ENCODE measurements at places on chromosomes 2 and 18.

DNA sequence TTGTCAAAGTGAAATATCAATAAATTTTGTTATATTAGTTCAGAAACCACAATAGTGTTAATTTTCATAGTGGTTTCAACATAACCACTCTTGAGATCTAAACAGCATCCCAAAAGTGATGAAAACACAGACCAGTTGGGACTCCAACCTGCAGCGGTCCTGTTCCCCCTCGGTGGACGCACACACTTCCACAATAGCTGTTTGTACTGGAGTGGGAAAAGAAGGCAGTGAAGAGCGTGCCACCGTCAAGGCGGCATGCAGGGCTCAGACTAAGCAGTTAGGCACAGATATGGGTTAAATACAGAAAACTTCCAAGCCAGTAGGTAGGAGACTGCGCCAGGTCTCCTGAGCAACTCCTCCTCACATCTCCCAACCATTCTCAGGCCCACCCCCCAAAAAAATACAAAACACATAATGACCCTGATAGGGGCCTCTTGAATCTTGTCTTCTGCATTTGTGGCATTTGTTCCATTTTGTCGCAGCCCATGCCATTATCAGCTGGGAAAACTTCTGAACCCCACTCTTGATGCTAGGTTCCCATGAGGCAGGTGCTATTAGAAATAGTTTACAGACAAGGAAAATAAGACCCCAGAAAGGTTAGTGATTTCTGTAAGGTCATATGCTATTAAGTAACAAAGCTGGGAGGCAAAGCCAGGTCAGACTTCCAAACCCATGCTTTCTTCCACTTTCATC is 57.7 kb downstream of the GORASP2 start:
- no peak for DNase-seq

DNA sequence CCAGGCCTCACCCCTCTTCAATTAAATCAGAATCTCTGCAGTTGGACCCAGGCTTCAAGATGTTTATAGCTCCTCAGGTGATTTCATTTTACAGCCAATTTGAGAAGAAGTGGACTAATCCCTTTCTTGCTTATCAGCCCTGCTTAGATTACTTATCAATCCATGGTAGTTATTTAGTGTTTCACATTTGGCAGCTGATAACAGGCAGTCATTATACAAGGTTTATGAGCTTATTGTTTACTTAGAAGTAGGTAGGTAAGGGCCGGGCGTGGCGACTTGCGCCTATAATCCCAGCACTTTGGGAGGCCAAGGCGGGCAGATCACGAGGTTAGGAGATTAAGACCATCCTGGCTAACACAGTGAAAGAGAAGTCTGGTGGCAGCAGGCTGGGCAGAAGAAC is 237.5 kb downstream of the CTNNA2 start:
- no peak for DNase-seq

DNA sequence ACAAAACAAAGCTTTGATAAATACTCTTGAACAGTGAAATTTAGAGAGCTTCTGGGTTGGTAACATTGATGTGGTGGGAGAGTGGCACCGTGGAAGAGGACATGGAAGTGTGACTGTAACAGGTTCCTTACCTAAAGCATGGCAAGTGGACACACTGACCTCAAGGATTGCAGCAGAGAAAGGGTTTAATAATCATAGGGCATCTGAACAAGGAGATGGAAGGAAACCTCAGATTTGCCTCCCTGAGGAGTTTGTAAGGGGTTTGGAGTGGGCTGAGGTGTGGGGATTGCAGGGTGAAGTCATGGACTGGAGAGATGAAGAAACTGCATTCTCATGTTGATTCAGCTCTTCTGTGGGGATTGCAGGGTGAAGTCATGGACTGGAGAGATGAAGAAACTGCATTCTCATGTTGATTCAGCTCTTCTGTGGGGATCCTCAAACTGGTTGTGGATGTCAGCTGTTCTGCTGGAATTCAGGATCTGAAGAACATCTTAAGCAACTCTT is 83.8 kb upstream of the TLK1 start:
- DNase-seq, result no peak

DNA sequence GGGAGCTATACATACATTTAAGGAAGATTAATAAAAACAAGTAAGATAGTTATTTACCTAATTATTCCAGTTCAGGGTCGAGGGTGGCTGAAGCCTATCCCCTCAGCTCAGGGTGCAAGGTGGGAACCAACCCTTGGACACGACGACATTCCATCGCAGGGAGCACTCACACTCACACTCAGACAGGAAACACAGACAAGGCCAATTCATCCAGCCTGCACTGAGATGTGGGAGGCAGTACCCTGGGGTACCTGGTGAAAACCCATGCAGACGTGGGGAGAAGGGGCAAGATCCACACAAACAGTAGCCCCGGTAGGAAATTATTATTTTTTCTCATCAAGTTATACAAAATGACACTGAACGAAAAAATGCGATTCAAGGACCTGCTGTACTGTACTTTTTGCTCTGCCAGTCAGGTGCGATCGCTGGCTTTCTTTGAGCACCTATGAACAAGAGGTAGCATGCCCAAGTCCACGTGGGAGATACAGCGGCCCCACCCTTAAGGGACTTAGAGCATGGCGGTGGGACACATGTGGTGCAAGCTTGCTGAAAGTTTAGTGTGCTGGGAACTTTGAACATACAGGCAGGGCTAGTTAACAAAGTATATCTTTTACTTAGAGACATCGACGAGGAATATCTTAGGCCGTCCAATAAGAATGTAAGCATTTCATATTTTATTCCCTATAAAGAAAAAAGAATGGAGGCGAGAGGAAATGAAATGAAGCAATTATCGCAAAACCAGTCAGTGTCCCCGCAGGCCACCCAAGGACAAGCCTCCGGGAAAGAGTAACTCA is 624 bp downstream of the METTL8 start:
- DNase-seq, result peak; percentile 29

- no peak for DNase-seq
Observed at GRCh38 chr2:192137451-192137850, 57.3 kb downstream of the TMEFF2 start.

- DNase-seq, result no peak
Observed at GRCh38 chr2:180010701-180011100, 3.6 kb upstream of the CWC22 start.

- no peak for DNase-seq
Observed at GRCh38 chr2:64359171-64359891, 94.6 kb upstream of the LGALSL start.

GRCh38 chr2:96878171-96878570 is 8.3 kb upstream of the SEMA4C start:
- DNase-seq, result no peak

- DNase-seq, result no peak
Observed at GRCh38 chr2:12008425-12009061, 262.1 kb downstream of the LPIN1 start.

DNA sequence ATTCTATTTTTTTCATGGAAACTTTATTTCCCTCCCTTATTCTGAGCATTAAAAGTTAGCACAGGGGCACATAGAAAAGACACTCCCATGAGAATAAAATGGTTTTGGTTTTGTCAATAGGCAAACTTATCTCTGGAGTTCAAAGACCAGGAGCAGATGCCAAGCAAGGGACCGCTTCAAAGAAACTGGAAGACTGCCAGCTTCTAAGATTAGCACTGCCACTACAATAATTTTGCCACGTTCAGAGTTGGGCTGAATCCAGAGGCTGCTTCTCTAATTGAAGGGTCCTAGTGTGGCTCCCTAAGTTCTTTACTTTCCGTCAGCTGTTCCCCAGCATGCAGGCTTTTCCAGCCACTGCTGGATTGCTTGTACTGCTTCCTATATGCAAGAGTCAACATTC is 681.0 kb upstream of the GCFC2 start:
- no peak for DNase-seq

DNA sequence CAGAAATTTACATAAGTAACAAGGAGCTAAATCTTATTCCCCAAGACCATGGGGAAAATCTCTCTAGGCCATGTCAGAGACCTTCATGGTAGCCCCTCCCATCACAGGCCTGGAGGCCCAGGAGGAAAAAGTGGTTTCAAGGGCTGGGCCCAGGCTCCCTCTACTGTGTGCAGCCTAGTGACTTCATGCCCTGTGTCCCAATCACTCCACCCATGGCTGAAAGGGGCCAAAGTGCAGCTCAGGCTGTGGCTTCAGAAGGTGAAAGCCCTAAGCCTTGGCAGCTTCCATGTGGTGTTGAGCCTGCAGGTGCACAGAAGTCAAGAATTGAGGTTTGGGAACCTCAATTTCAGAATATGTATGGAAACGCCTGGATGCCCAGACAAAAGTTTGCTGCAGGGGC is 1612.7 kb upstream of the SLC39A10 start:
- DNase-seq, result no peak

GRCh38 chr2:191115391-191115790 is 35.4 kb downstream of the STAT4 start:
- peak; percentile 94 for DNase-seq

DNA sequence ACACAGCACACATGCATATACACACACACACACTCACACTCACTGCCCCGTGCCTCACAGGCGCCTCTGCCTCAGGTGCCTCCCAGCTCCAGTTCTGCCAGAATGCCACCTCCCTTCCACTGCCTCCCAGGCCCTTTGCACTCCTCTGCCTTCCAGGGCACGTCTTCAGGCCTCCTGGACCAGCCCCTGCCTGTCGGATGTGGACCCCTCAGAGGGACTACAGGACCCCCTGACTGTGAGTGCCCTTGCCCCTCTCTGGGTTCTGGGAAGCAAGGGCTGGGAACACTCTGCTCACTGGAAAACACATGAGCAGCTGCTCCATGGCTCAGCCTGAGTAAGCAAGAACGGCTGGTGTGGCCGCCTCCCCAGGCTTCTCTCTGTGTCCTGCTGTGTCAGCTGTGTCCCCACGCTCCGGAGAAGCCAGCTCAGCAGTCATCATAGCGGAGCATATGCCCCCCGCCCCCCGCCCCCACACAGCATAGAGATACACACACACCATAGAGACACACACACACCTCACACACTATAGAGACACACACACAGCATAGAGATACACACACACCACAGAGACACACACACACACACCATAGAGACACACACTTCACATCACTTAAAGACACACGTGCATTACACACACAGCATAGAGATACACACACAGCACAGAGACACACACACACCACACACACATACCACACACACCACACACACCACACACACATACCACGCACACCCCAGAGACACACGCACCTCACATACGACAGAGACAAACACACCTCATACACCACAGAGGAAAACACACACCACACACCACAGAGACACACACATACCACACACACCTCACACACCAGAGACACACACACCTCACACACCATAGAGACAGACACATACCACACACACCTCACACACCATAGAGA is 271.3 kb downstream of the CYRIA start:
- no peak for DNase-seq

GRCh38 chr2:2056531-2056930 is 274.5 kb downstream of the MYT1L start:
- no peak for DNase-seq

DNA sequence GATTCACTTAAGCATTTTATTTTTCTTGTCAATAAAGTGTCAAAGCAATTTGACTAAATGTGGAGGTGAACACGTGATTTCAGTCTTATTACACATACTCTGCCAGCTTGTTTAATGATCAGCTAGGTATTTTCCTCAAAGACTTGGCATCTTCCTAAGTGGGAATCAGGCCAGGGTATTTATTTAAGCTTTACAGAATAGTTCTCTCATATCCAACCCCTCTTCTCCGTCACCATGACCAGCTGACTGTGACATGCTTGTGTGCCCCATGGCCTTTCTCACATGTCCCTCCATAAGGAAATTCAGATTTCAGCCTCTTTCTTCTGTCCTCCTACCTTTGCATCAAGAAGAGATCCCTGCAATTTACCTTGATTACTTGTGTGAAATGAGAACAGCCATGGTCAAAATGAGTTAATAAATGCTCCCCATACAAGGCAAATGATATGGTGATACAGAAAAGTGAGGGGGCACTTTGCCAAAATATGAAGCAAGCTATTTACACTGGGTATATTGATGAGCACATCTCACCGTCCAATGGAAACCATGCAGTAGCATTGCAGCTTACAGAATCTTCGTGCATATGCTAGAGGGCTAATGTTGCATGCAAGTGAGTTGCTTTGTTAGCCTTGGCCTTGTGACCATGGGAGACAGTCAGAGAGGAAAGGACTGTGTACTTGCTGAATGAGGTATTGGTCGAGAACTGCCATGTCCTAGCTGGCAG is 202.2 kb downstream of the RNF152 start:
- no peak for DNase-seq

DNA sequence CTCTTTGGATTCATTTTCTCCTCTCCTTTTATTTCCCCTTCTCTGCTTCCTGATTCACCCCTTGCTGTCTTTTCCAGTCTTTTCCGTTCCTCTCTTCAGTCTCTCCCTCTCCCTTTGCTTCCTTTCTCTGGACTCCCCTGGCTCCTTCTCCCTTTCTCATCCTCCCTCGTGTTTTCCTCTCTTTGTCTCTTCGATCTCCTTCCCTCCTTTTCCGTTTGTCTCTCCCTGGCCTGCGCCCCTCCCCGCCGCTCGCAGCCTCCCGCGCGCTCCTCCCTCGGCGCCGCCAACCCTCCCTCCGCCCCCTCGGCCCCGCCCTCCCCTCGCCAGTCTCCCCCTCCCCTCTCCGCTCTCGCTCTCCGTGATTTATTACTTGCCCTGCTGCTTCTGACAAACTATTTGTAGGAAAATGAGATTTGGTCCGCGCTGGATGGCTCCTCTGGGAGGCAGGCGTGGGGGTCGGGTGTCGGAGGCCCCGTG is 46.0 kb upstream of the PAX8 start:
- DNase-seq, result no peak

DNA sequence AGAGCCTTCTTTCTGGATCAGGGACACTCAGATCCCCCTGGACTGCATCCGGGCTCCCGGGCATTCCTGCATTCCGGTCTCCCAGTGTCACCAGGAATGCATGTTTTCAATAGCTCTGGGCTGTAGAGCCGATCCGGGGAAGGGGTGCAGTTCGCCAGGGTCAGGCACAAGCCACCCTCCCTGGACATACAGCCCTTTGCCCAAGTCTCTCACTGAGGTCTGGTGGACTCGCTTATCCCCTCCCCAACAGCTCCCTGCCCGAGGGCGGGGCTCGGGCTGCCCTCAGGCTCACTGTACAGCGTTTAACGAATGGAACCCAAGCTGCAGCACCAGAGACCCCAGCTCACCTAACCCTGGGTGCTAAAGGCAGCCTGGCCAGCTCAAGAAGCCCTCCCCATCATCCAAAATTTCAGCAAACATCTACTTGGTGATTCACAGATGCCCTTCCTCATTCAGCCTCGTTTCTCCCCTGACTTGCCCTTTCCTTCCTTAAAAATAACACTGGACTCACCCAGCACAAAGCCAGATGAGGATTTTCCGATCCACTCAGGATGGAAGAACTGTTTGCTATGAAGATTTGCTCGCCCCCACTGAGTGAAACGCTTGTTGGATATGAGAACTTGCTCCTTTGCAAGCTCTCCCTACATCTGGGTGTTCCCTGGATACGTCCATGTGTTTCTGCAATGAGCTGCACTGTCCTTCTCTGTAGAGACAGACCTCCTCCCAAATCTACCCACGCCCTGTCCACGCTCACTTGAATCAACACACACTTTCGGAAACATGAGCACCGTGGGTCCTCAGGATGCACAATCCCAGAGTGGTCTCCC is 58.1 kb downstream of the PXDN start:
- no peak for DNase-seq

DNA sequence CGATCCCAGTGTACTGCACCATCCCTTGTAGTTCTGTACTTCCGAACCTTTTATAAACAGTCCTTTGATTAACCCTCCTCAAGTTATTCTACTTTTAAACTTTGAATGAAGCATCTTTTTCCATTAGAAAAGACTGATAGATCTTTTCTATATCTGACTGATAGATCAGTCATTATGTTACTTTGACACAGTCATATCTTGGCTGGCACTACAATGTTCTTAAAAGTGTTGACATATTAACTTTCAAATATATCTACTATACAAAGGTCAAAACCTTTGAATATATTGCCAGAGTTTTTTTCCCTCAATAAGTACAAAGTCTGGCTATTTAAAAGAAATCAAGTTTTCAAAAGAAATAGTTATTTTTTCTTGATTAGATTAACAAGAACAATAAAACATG is 35.4 kb upstream of the NABP1 start:
- no peak for DNase-seq

Measured in CD4-positive, alpha-beta T cell treated with Interleukin-4 for 4 hours (primary cell).